ENCODE measurements at places on chromosomes 2 and 18. TPM values are rescaled to one million over a fixed set of nuclear protein-coding genes. Genes with fewer than 3 reads are reported as not detected.

The PDE1A gene
- total RNA-seq, result 0.10 TPM

The ACVR1 gene
- total RNA-seq, result 13.7 TPM

The MZT2A gene
- total RNA-seq, result 277 TPM

The CXCR2 gene
- total RNA-seq, result not detected

The TNFAIP6 gene
- not detected for total RNA-seq

The CD8B2 gene
- total RNA-seq, result not detected

The KCNIP3 gene
- total RNA-seq, result 0.15 TPM

The FOSL2 gene
- total RNA-seq, result 58.7 TPM

The HOXD8 gene
- 24.1 TPM for total RNA-seq

The CYTIP gene
- not detected for total RNA-seq

The ZCCHC2 gene
- total RNA-seq, result 19.3 TPM

The SPATA3 gene
- not detected for total RNA-seq
